ENCODE measurements at places on chromosomes 2 and 18.

GRCh38 chr18:63173983-63174382, 145.6 kb downstream of the BCL2 start:
- DNase-seq, result no peak

DNA sequence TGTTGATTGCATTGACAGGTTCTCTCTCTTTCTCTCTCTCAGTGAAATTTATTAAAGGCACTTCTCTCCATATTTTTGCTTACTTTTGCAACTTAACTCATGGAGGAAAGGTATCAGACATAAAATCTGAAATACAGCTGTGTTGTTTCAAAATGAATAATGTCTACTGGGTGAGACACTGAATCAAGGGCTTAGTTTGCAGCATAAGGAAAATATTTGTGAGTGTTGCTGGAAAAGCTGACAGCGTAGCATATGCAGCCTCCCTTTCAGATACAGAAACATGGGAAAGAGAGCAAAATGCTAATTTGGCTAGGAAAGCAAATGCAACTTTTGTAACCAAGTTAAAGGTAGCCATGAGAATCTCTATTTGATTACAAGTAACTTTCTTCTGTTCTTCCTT, 81.5 kb upstream of the COL3A1 start:
- DNase-seq, result no peak

GRCh38 chr2:201904538-201905420, 98.4 kb downstream of the CDK15 start:
- DNase-seq, result no peak

- no peak for DNase-seq
Measured at GRCh38 chr18:46109386-46109785, 5.2 kb downstream of the HAUS1 start.

DNA sequence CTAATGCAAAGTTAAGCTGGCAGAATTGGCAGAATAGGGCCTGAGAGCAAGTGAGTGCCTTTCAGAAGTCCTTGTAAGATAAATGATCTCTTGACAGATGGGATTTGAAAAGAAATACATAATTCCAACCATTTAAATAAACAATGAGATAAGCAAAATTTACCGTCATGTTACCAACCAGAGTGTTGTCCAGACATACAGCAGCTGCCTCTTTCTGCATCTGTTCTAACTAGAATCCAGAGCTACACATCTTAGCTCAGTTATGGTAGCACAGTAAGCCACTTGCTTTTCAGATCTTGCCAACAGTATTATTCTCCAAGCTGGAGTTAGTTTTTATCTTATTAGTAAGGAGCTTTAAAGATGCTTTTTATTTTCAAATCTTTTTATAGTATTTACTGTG, 179.6 kb downstream of the BARD1 start:
- DNase-seq, result no peak

DNA sequence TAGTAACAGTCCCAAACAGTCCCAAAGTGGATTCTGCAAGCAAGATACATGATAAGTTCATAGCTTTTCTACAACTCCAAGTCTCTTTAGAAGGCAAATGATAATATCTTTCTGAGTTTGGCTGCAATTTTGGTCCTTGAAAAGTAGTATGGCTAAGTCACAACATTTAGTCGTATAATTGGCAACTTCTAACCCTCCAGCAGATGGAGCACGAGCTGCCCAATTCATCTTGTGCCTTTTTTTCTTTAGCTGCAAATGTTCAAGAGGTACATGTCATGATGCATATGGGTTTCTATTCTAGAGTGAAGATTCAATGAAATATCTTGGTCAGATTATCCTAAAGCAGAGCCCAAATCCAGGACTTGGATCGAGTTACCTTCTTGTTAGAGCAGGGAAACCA, 127.0 kb upstream of the KLHL14 start:
- DNase-seq, result no peak

- no peak for DNase-seq
Measured at GRCh38 chr2:74457549-74458131, 598 bp upstream of the WBP1 start.

- no peak for DNase-seq
Measured at GRCh38 chr18:45764000-45764686, 40.2 kb downstream of the SLC14A1 start.

DNA sequence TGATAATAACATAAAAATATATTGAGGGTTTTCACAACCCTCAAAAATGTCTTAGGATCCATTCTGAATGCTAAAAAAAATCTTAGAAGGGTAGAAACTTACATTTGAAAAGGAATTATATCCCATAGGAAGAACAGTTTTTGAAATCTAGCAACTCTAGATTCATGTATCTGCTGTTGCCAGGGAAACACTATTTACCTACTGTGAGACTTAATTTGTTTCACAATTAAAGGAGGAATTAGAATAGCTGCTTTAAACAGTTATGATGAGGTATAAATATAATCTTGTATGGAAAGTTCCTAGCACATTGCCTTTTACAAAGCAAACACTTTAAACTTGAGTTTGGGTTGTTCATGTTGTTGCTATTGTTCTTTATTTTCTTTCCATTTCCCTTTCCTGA, 988.2 kb downstream of the SUCLG1 start:
- DNase-seq, result no peak

DNA sequence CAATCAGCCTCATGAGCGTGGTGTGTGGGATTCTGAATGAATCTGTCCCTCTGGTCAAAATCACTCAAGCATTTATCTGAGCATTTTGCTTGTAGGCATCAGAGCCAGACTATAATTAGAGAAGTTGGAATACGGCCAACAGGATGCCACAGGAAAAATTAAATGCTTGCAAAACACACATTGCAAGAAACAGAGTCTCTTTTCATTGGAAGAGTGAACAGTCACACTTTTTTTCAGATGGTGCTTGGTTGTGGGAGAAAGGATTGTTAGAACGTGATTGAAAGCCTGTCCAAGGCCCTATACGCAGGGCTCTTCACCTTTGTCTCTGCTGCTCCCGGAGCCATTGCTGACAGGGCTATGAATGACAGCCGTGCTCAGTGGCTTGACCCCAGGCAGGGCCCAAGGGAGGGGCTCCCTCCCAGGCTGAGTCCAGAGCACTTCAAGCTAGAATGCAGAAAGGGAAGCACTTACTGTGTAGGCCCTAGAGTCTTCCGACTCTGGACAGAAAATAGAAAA, 59.8 kb downstream of the SNTG2 start:
- no peak for DNase-seq

DNA sequence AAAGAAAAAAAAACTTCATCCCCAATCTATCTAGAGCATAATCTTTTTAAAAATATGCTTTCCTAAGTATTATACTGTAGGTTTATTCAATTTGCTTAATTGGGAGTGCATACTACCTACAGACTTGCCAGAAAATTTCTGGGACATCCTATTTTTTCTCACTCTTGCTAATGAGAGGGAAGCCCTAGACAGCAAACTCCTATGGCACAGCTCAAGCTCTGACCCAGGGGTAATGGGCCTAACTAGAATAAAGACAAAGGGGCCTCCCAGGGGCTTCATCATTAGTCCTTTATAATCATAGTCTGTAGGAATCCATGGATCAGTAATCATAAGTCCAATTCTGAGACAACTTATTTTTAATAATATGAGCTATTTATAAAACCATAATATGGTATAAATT, 142.6 kb upstream of the ITGA4 start:
- DNase-seq, result no peak

GRCh38 chr2:215722125-215722524, 286.3 kb upstream of the FN1 start:
- no peak for DNase-seq

DNA sequence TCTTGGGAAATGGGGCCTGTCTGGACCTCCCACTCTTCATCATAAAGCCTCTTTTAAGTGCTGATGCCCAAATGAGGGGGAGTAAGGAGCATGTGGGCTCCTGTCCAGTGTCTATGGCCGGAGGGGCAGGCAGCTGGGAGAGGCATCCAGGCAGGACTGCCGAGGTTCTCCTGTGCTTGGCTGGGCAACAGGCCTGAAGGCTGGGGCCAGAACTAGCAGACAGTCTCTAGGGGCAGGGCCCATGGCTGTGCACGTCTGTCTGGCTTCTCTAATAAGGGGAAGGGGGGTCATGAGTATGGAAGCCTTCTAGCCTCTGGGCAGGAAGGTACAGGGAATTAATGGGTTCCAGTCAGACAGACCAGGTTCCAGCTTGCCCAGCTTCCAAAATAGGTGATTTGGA, 128.6 kb downstream of the SMAD2 start:
- DNase-seq, result no peak

GRCh38 chr2:240469239-240469636, 33.8 kb downstream of the GPC1 start:
- DNase-seq, result no peak

DNA sequence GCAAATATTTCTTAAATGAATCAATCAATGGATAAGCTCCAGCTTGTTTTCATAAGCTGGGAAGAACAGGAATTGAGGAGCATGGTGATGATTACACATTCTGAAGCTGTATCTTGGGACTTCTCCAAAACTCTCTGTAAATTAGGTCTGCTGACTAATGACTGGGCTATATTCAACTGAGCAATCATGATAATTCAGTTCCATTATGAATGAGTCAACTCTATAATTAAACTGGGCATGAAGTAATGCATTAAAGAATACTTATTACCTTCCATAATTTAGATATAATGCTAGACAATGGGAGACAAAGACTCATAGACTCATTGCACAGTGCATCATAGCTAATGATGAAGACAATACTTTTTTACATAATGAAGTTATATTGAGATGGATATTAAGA, 207.4 kb downstream of the CBLN2 start:
- DNase-seq, result no peak

- no peak for DNase-seq
Measured at GRCh38 chr2:69180227-69180626, 167.2 kb downstream of the ANTXR1 start.

- no peak for DNase-seq
Measured at GRCh38 chr2:207463433-207463832, 66.3 kb upstream of the CREB1 start.

- DNase-seq, result peak; percentile 47
Measured at GRCh38 chr2:7203056-7203467, 285.9 kb downstream of the RNF144A start.

DNA sequence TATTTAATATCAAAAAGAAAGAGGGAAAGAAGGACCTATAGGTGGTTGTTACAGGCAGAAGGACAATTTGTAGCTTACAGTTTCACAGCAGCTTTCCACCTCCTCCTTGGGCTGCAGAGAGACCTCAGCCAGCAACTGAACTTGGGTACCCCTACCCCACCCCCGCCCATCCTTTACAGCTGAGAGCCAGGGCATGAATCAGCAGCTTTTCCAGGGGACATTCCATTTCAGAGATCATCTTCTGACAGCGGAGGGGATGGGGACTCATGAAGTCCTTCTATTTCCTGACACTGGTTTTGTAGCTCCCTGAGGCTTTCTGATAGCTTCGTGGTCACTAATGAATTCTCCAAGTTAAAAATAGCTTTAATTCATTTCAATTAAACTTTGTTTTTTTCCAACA, 96.4 kb downstream of the ITGB1BP1 start:
- DNase-seq, result no peak

DNA sequence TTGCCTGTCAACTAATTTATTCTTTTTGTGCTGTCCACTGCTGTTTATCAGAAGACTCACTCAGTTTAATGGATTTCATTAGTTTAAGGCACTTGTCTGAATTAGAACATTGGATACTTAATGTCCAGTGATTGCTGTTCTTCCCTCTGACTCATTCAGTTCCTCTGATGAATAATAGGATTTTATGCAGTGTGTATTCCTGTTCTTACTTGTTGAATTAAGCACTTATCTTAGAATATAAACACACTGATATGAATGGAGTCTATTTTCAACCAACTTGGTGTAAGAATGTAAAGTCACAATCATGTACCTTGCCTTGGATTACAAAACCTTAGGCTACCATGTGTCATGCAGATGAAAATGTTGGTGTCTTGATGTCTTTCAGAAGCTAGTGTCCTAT, 87.0 kb upstream of the PROKR1 start:
- no peak for DNase-seq

DNA sequence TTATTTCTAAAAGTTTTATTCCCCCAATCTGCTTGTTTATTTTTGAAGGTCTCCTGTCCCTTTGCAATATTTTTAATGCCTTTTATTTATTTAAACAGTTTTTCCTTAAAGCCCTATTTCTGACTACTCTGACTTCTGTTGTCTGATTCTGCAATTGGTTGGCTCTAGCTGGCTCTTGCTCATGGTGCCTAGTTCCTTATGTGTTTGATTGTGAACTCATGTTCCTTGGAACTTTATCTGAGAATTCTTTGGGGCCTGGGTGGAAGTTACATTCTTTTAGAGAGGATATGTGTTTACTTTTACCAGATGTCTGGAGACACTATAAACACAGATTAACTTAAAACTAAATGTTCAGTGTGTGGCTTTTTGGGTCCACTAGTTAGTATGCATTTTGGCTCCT, 175.9 kb downstream of the DYSF start:
- DNase-seq, result no peak

- DNase-seq, result peak; percentile 8
Measured at GRCh38 chr2:104388296-104388695, 465.6 kb upstream of the POU3F3 start.

GRCh38 chr2:230634146-230634545, 78.5 kb upstream of the CAB39 start:
- no peak for DNase-seq

DNA sequence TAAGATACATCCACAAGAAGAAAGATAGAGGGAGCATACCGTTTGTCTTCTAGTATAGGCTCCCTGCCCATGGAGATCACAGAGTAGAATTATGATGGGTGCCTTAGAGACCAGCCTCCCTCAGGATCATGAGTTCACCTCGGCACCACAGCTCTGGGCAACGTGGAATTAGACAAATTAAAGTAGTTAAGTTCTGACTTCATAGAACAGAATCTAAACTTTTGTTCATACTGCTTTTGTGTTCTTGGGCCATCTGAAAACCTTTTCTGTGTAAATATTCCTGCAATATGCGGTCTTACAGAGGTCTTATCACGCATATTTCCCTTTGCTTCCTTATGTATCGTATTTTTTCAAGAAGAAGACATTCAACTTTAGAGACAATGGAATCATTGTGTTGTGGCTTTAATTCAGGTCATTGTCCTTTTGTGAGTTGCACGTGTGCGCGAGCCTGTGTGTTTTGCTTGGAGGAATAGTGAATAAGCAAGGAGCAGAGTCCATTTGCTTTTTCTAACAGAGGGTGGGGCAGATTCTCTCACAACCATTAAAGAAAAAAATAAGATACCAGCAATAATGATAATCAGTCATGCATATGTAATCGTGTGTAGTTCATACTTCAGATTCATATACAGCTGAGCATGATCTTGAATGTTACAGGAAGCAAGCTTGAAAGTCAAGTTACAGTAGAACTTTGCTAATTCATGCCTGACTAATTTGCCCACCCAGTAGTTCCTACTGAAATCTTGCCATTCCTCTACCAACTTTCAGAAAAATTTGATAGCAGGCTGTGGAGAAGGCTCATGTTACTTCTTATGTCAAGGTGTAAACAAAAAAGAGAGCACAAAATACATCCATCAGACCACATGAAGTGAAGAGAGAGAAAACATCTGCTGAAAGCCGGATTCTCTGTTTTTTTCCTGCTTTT, 243.6 kb downstream of the NEDD4L start:
- DNase-seq, result no peak

- no peak for DNase-seq
Measured at GRCh38 chr2:108363024-108363907, 14.5 kb upstream of the SULT1C4 start.

All from GM04504 (cell line).